Activated B cell treated with CpG ODN at 0.5 μM for 24 hours (primary cell): ENCODE measurements at places on chromosomes 3 and 15. TPM values are rescaled to one million over a fixed set of nuclear protein-coding genes. Genes with fewer than 3 reads are reported as not detected.

DNA sequence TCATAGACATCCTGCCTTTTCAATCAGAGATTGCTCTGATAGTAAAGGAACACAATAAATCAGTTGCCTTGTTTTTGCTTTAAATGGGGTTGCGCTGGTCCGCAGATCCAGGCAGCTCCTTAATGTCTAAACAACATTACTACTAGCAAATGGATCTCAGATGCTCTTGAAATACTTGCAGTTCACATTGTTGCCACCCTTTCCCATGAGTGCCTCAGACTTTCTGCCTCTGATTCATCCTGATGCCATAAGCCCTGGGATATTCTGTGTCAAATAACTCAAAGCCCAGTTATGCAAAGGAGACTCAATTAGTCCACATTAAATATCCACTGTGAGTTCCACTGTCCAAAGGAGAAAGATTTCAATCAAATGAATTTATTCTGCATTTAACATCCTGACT, 196.7 kb downstream of the PLCH1 start:
- peaks cover 13% of the 10 kb centered on the region for H3K4me1 ChIP-seq
- no peak overlapping the region for H3K4me3 ChIP-seq
- no peak overlapping the region for H3K27ac ChIP-seq
- DNase-seq: no peak
- H3K27me3 ChIP-seq: no peaks in the 10 kb centered on the region

DNA sequence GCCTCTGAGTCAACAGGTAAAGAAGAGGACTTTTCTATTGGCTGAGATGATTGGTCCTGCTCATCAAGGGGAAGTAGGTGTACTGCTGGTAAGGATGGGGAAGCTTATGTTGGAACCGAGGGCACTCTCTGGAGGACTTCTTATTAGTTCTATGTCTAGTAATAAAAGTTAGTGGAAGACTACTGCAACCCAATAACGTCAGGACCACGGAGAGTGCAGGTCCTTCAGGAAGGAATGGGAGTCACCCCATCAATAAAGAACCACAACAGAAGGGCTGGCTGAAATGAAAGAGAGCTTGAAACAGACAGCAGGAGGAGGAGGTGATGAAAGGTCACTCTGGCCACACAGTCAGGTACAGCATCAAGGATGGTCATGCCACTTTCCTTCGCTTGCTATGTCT, 68.8 kb upstream of the PRR23E start:
- no peak overlapping the region for H3K27ac ChIP-seq
- no peak for DNase-seq
- no peaks in the 10 kb centered on the region for H3K4me1 ChIP-seq

DNA sequence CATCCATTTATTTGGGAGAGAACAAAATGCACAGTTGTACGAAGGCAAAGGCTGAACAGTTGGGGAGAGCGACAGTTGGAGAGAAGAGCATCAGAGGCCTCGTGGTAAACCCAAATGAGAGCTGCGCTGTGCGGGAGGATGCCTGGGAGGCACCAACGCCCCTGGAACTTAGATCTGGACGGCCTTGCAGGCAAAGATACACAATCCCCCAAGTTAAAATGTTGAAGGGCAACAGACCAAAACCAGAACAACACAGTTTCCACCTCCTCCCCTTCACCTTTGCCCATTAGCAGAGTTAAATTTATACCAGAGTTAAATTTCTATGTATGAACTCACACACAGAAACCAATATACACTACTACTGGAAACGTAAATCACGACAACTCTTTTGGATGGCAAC, 339.6 kb downstream of the RORA start:
- no peaks in the 10 kb centered on the region for H3K4me1 ChIP-seq
- no peak overlapping the region for H3K4me3 ChIP-seq
- no peaks in the 10 kb centered on the region for H3K27me3 ChIP-seq
- no peak overlapping the region for H3K27ac ChIP-seq
- no peaks in the 10 kb centered on the region for H3K36me3 ChIP-seq

- peaks cover 94% of the 10 kb centered on the region for H3K4me1 ChIP-seq
- peaks cover 81% of the 10 kb centered on the region for H3K36me3 ChIP-seq
- no peaks in the 10 kb centered on the region for H3K27me3 ChIP-seq
- peak overlapping the region; percentile 71 for H3K27ac ChIP-seq
- no peak overlapping the region for H3K4me3 ChIP-seq
- DNase-seq: no peak
These were observed 480.1 kb downstream of the FOXP1 start for GRCh38 chr3:71103430-71103921.

GRCh38 chr15:77044228-77045042, 26.5 kb downstream of the TSPAN3 start:
- no peaks in the 10 kb centered on the region for H3K27me3 ChIP-seq
- H3K27ac ChIP-seq: peak overlapping the region; percentile 75
- peaks cover 87% of the 10 kb centered on the region for H3K36me3 ChIP-seq
- H3K4me1 ChIP-seq: peaks cover 32% of the 10 kb centered on the region

DNA sequence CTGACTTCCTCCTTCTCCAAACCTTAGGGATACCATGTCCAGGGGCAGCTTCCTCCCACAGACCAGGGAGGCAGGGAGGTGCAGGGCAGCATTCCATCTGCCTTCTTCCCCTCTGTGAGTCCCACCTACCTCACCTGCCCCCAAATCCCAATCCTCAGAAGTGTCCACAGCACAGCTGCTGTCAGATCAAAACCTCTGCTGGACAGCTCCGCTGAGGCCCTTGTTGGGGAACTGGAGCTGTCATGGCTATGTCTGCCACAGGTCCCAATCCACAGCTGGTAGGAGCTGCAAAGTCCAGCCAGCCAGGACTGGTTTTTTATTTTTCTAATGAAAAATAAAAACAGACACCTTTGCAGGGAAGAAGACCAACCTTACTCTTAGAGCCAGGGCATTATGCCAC, 40.7 kb upstream of the TBC1D21 start:
- H3K36me3 ChIP-seq: no peaks in the 10 kb centered on the region
- no peak overlapping the region for H3K4me3 ChIP-seq
- peaks cover 30% of the 10 kb centered on the region for H3K27me3 ChIP-seq
- no peaks in the 10 kb centered on the region for H3K4me1 ChIP-seq
- no peak overlapping the region for H3K27ac ChIP-seq
- no peak for DNase-seq

GRCh38 chr3:52106951-52107611, 47.1 kb downstream of the POC1A start:
- no peak overlapping the region for H3K27ac ChIP-seq
- H3K27me3 ChIP-seq: no peaks in the 10 kb centered on the region
- H3K36me3 ChIP-seq: no peaks in the 10 kb centered on the region
- no peak for DNase-seq

- H3K36me3 ChIP-seq: no peaks in the 10 kb centered on the region
- H3K27ac ChIP-seq: no peak overlapping the region
- no peaks in the 10 kb centered on the region for H3K4me1 ChIP-seq
These were observed 277.4 kb downstream of the ROBO1 start for GRCh38 chr3:79490165-79491028.

DNA sequence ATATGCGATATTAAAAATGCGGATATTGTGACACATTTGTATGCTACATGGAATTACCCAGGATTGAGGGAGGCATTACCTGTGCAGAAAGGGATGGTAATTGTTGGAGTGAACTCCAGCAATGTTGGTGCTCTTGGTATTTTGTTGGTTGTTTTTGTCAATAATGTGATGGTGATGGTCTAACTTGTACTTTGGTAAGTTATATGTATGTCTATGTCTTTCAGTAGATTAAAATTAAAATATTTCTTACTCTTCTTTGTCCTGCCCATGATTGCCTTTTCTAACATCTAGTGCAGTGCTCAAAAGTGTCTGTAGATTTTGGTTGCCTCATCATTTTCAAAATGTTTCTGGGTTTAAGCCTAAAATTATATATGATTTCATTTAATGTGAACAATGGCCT, 192.7 kb downstream of the ROBO2 start:
- no peak overlapping the region for H3K27ac ChIP-seq
- no peak for DNase-seq
- no peaks in the 10 kb centered on the region for H3K36me3 ChIP-seq
- no peaks in the 10 kb centered on the region for H3K27me3 ChIP-seq
- H3K4me1 ChIP-seq: no peaks in the 10 kb centered on the region
- H3K4me3 ChIP-seq: no peak overlapping the region

DNA sequence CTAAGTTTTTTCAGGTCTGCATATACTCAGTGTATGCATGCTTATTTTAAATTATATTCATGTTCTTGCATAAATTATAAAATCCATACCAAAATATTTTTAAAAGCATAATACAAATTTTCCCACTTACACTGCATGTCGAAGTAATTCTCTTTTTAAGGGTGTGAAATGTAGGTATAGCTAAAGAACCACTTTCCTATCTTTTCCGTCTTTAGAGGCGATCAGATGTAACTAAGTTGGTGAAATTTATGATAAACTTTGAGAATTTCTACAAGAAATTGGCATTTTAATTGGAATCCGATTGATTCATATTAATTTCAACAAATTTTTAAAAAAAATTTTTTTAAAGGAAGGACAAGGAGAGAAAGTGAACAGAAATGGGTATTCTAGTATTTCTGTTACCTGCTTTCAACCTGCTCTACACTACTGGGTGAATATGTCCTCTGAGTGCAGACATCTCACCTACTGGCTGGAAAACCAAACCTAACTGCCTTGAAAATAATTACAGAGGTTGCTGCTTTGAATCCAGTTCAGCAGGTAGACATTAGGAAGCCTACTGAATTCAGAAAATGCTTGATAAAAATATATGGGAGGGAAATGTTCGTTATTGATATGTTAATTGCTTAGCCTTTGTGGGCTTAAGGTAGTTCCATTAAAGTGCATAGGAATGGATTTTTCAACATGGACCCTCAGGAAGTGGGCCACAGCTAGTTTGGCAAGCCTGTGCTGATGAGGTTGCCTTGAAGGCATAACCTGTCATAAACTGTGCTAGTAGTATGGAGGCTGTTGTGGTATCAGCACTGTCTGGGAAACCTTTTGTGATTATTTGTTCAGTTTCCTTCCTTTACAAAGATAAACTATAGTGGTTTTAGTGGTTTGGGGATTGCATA, 5.1 kb downstream of the TRIM71 start:
- no peaks in the 10 kb centered on the region for H3K36me3 ChIP-seq
- peaks cover 8% of the 10 kb centered on the region for H3K4me1 ChIP-seq
- no peak for DNase-seq
- H3K27me3 ChIP-seq: peaks cover 33% of the 10 kb centered on the region
- no peak overlapping the region for H3K4me3 ChIP-seq
- H3K27ac ChIP-seq: no peak overlapping the region

GRCh38 chr3:170046269-170047132, 8.7 kb downstream of the GPR160 start:
- DNase-seq: no peak
- H3K36me3 ChIP-seq: peaks cover 16% of the 10 kb centered on the region
- peak overlapping the region; percentile 79 for H3K27ac ChIP-seq
- H3K27me3 ChIP-seq: no peaks in the 10 kb centered on the region
- H3K4me3 ChIP-seq: no peak overlapping the region
- H3K4me1 ChIP-seq: peaks cover 55% of the 10 kb centered on the region

- H3K4me1 ChIP-seq: no peaks in the 10 kb centered on the region
- H3K27ac ChIP-seq: no peak overlapping the region
- H3K36me3 ChIP-seq: no peaks in the 10 kb centered on the region
- H3K27me3 ChIP-seq: peaks cover 18% of the 10 kb centered on the region
- no peak overlapping the region for H3K4me3 ChIP-seq
These were observed 64.9 kb downstream of the ABHD5 start for GRCh38 chr3:43755516-43756200.

- H3K27me3 ChIP-seq: peaks cover 3% of the 10 kb centered on the region
- H3K4me3 ChIP-seq: no peak overlapping the region
- DNase-seq: no peak
- no peaks in the 10 kb centered on the region for H3K36me3 ChIP-seq
These were observed 64.1 kb upstream of the TMEM108 start for GRCh38 chr3:132974097-132974496.

DNA sequence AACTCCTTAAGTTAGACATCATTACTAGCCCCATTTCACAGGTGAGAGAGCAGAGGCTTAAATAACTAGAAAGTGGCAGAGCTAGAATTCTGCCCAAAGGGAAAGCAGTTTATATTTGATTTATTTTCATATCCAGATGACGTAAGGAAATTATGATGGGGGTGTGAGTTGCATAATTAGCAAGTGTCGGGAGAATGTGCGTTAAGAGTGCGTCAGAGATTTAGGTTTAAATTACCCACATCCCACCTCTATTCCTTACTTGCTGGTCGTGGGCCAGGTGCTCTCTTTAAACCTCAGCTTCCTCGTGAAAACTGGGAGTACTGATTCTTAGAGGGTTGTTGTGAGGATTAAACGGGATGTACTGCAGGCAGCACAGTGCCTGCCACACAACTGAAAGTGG, 32.3 kb downstream of the FSTL1 start:
- no peak for DNase-seq
- no peaks in the 10 kb centered on the region for H3K27me3 ChIP-seq
- no peak overlapping the region for H3K27ac ChIP-seq
- no peaks in the 10 kb centered on the region for H3K36me3 ChIP-seq

DNA sequence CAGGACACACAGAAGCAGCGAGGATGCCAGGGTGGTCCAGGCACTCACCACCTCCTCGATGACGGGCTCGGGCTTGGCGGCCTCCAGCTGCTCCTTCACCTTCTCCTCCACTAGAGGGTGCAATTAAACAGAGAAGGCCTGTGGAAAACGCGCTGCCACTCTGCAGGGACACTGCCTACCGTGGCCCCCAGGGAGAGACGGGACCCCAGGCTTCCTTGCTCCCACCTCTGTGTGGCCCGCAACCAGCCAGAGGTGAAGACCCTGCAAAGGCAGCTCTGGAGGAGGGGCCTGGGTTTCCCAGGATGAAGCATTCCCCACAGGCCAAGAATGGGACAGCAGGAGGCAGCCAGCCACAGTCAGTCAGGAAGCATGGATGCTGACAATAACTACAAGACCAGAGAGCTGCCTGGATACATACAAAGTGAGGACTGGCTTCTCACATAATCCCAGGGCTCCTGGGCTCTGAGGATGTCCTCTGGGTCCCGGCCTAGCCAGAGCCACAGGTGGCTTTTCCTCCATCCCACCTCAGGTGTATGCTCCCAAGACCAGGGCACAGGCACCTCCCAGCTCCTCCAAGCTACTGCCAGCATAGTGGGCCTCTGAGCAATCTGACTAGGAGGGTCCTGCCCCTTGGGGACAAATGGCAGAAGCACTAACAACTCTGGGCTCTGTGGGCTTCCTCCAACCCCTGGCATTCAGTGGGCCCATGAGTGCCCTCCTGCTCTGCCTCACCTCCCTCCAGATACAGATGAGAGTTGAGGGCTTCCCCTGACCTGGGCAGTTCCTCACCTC, 46.2 kb downstream of the PTH1R start:
- DNase-seq: no peak
- peak overlapping the region; percentile 19 for H3K4me3 ChIP-seq
- H3K27ac ChIP-seq: peak overlapping the region; percentile 68
- H3K36me3 ChIP-seq: peaks cover 70% of the 10 kb centered on the region

Gene ATR
- total RNA-seq: 47.4 and 47.6 TPM in 2 replicates

Gene GOLGA8G
- not detected in 2 replicates for total RNA-seq

Gene ACKR4
- total RNA-seq: 0.11 and 0.15 TPM in 2 replicates

Gene FOXL2NB
- not detected in 2 replicates for total RNA-seq
